ENCODE measurements at places on chromosomes 5 and 9.

DNA sequence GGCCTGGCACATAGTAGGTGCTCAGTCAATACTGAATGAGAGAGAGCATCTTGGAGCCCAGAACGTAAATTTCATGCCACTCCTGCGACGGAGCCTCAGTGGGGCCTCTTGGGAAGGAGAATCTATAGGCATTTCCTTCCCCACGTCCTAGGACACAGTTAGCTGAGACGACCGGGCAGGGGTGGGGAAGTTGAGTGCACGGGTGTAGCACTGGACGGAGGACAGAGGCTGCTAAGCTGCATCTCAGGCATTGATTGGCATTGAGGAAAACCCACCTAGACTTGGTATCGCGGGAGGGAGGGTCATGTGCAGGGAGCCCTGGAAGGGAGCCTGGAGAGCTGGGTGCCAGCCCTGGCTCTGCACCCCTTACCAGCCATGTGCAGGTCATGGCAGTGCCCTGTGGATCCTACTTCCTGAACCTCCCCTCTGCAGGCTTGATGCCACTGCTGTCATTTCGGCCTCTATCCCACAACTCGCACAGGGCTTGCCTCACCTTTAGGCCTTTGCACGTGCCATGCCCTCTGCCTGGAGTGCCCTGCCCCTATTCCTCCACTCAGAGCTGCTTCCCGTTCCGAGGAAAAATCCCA, 25.6 kb downstream of the NEK6 start:
- DNase-seq: no peak

- no peak for DNase-seq
Observed at GRCh38 chr9:90979138-90979551, 177.5 kb downstream of the SYK start.

GRCh38 chr5:119327018-119327417, 28.8 kb upstream of the TNFAIP8 start:
- peak; percentile 60 for DNase-seq

- no peak for DNase-seq
Observed at GRCh38 chr9:29039258-29039657, 1466.0 kb upstream of the C9orf72 start.

DNA sequence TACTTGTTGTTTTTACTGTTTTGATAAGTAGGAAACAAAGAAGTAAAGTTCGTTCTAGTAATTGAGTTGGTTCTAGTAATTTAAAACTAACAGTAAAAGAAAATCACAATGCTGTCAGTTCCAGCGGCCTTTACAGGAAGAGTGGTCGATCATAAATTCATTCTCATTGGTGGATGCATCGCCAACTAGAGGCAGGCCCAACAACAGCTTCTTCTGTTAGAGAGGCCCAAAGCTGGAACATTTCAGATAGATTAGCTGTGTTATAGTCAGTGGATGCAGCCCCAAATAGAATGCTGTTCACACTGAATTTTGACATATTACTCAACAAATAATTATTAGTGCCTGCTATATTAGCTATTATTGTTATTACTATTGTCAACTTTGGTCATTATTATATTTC, 80.8 kb downstream of the ARRDC3 start:
- no peak for DNase-seq

DNA sequence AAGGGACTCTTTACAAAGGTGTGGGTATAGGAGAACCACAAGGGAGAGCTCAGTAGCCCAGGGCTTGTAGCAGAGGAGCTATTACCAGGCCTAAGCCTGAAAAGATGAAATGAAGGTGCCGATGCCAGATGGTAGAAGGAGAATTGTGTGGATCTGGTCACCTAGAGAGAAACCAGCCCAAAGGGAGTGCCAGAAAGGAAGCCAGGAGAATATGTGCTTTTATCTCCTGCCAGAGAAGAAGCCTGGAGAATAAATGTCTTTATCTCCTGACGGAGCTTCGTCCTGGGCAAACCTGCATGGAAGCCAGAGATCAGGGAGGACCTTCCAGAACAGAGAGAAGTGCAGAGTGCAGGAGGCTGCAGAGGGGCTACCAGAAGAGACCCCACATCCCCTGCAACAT, 142.6 kb downstream of the MED10 start:
- DNase-seq: no peak

DNA sequence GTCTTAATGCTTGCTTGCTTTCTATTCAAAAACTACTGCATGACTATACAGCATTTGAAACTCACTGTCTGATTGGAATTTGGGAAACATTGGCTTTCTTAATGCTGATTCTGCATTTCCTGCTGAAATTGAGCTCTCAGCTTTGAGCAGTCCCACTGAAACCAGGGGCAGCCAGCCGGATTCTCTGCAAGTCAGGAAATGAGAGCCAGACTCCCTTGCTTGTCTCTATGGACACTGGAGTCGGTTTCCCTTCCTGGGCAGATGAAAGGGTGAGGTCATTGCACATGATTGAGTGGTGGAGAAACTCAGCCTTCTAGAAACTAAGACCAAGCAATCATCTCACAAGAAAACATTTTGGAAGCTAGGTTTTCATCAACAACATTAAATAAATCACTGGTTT, 119.7 kb upstream of the SPATA31C2 start:
- peak; percentile 81 for DNase-seq

DNA sequence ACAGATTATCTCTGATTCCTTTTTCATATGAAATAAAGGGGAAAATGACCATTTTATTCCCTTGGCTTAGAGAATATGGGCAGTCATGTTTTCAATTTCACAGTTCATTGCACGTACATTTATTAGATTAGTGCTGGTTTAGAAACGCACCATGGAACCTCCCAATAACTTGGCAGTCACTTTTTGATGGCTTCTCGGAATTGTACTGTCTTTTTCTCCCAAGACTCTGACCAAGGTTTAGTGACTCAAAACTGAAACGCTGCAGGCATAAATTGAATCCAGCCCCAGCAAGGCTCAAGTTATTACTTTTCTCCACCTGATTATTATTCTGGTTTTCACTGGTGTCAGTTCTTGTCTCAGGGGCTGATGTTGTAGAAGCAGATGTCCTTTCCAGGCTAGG, 55.6 kb upstream of the EGFLAM start:
- DNase-seq: no peak

DNA sequence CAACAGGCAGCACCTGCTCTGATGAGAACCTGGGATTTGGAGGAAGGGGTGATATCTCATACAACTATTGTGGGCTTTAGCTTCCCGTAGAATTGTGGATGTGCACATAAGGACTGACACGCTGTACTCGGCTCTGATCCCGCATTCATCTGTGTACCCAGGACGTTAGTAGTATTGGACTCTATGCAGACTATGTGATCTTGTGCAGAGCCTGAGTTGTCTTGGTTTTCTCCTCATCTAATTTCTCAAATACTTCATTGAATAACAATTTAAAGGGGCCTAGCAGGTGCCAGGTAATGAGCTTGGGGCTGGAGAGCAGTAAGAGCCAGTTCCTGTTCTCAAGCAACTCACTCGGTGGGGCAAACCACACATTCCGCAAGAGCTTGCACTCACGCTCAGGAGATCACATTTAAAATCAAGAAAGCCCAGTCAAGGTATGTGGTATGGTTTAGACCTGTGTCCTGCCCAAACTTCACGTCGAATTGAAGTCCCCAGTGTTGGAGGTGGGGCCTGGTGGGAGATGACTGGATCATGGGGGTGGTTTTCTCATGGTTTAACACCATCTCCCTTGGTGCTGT, 14.8 kb downstream of the C5orf15 start:
- no peak for DNase-seq

- peak; percentile 28 for DNase-seq
Observed at GRCh38 chr5:163586531-163586956, 81.1 kb downstream of the MAT2B start.

DNA sequence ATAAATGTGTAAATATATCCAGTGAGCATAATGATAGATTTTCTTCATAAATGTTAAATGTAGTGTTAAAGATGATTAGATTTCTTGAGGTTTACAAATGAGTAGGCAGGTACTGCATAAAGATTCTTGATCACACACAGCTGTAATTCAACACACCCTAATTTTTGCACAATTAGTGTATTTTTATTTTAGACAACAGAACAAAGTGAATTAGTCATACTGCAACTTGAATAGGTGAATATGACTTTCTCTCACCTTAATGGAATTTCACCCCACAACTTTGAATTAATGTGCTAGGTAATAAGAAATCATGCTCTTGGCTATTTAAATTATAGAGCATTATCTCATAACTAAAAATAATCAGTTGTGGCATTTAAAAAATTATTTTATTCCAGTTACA, 795.7 kb upstream of the ACO1 start:
- no peak for DNase-seq

GRCh38 chr5:14728459-14728938, 64.0 kb downstream of the OTULIN start:
- DNase-seq: no peak

- no peak for DNase-seq
Observed at GRCh38 chr9:21574261-21574660, 92.1 kb upstream of the IFNE start.

GRCh38 chr5:159398936-159399335, 68.6 kb upstream of the IL12B start:
- DNase-seq: no peak

DNA sequence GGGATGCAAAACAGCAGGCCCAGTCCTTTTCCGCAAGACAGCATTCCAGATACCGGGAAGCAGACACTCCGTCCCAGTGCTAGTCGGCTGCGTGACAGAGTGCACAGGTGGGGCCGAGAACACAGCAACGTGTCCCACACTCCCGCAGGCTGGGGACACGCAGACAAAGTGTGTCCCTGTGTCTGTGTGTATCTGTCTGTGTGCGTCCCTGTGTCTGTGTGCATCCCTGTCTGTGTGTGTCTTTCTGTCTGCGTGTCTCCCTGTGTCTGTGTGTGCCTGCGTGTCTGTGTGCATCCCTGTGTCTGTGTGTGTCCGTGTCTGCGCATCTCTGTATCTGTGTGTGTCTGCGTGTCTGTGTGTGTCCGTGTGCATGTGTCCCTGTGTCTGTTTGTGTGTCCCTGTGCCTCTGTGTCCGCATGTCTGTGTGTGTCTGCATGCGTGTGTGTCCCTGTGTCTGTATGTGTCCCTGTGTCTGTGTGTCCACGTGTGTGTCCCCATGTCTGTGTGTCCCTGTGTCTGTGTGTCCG, 137.0 kb downstream of the MRPL36 start:
- DNase-seq: no peak

DNA sequence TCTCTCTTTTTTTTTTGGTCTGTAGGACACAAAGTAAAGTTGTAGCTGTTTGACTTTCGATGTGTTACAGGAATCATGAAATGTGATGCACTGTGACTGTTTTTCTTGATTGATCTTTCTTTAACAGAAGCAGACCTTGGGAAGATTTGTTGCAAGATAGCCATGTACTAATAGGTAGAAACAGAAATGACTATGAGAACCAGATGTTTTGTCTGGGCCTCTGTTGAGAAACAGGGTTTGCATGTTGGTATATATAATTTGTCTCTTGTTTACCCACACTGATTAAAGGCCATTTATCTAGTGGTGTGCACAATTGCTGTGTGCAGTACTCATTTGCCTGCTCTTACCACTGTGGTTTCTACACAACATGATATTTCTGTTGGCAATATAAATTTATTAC, 125.1 kb downstream of the HACD4 start:
- DNase-seq: peak; percentile 57

DNA sequence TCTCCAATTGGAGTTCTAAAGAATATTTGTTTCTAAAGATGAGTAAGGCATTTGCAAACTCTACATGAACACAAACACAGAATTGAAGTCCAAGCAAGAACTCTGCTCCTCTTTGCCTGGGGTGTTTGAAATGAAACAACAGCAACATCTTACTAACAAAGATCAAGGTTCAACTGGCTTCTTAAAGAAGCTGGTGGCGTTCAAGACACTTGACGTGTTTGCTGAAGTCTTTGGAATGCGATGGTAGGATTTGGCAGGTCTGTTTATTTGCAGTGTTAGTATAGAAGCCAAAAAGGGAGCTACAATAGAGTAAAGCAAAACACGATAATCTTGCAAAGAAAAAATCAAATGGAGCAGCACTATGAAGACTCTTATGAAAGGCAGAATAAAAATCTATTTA, 94.9 kb downstream of the BASP1 start:
- no peak for DNase-seq

DNA sequence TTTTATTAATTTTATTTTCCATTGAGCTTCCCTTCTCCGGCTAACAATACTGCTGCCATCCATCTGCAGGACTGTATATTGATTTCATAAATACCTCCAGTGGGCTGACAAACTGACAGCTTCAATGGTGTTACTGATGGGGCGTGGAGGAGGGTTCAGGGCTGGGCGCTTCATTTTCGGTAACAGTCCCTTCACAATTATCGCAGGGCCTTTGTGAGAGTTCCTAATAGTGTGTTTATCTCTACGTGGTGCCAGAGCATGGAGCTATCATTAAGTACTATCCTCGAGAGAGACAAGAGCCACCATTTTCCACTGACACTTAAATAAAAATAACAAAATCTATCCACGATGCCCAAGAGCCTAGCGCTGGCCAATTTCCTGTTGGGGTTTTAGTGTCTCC, 307.0 kb upstream of the PANK3 start:
- no peak for DNase-seq
